ENCODE measurements at places on chromosomes 3 and 15.
A peak's percentile ranks its signal among the peaks of the same experiment; 100 is the strongest.

DNA sequence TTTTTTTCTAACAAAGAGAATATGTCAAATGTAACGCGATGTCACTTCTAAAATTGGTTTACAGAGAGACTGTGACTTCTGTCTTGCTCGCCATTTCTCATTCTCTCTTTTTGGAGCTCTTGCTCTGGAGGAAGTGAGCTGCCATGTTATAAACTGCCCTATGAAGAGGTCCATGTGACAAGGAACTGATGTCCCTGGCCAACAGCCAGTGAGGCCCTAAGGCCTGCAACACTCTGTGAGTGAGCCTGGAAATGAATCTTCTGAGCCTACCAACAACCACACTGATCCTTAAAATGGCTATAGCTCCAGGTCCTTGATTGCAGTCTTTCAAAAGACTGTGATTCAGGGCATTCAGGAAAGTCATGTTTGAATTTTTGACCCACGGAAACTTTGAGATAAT is 49.9 kb downstream of the NMD3 start:
- no peak overlapping the region for H3K4me3 ChIP-seq
- no peaks in the 10 kb centered on the region for H3K36me3 ChIP-seq
- H3K4me1 ChIP-seq: no peaks in the 10 kb centered on the region
- H3K27me3 ChIP-seq: no peaks in the 10 kb centered on the region

DNA sequence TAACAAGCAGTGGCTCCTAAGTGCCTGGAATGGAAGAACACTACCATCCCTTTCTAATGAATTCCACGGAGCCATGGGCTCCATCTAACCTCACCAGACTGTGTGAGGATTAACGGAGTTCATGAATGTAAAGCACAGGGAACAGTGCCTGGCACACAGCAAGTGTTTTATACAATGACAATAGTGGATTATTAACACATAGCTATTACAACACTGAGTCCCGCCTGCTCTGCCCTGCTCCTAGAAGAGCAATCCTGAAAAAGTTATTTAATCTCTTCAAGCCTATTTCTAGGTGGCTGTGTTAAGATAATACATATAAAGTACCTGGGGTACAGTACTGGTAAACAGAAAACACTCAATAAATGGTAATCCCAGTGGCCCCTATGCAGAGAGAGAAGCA is 51.4 kb downstream of the RYK start:
- H3K27ac ChIP-seq: no peak overlapping the region
- no peak overlapping the region for H3K4me3 ChIP-seq
- no peaks in the 10 kb centered on the region for H3K27me3 ChIP-seq
- H3K36me3 ChIP-seq: no peaks in the 10 kb centered on the region
- DNase-seq: no peak
- no peaks in the 10 kb centered on the region for H3K4me1 ChIP-seq

GRCh38 chr3:110583373-110583935 is 488.2 kb upstream of the NECTIN3 start:
- H3K36me3 ChIP-seq: no peaks in the 10 kb centered on the region
- no peak for DNase-seq
- H3K4me1 ChIP-seq: no peaks in the 10 kb centered on the region
- H3K27me3 ChIP-seq: no peaks in the 10 kb centered on the region
- H3K27ac ChIP-seq: no peak overlapping the region

DNA sequence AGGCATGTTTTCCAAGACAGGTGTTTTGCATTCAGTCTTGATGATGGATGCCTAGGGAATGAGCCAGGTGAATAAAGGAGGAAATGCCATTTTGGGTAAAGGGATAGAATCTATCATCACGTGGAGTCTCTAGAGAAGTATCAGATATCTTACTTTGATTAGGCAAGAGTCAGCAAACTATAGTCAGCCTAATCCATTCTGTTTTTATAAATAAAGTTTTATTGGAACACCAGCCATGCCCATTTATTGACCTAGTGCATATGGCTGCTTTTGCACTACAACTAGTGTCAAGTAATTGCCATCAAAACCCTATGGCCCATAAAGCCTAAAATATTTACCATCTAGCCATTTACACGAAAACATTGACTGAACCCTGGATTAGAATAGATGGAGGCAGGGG is 231.2 kb downstream of the SLC9A9 start:
- no peaks in the 10 kb centered on the region for H3K36me3 ChIP-seq
- no peaks in the 10 kb centered on the region for H3K4me1 ChIP-seq
- H3K27me3 ChIP-seq: no peaks in the 10 kb centered on the region
- no peak for DNase-seq
- no peak overlapping the region for H3K27ac ChIP-seq
- no peak overlapping the region for H3K4me3 ChIP-seq

- H3K27me3 ChIP-seq: no peaks in the 10 kb centered on the region
- H3K4me1 ChIP-seq: no peaks in the 10 kb centered on the region
- no peak overlapping the region for H3K27ac ChIP-seq
- no peak overlapping the region for H3K4me3 ChIP-seq
- DNase-seq: no peak
Measured at GRCh38 chr3:126433496-126434263, 39.0 kb downstream of the CFAP100 start.

GRCh38 chr15:80970018-80970657 is 19.5 kb downstream of the MESD start:
- no peaks in the 10 kb centered on the region for H3K36me3 ChIP-seq
- DNase-seq: peak; percentile 61
- H3K27me3 ChIP-seq: no peaks in the 10 kb centered on the region
- H3K4me1 ChIP-seq: no peaks in the 10 kb centered on the region
- no peak overlapping the region for H3K27ac ChIP-seq

DNA sequence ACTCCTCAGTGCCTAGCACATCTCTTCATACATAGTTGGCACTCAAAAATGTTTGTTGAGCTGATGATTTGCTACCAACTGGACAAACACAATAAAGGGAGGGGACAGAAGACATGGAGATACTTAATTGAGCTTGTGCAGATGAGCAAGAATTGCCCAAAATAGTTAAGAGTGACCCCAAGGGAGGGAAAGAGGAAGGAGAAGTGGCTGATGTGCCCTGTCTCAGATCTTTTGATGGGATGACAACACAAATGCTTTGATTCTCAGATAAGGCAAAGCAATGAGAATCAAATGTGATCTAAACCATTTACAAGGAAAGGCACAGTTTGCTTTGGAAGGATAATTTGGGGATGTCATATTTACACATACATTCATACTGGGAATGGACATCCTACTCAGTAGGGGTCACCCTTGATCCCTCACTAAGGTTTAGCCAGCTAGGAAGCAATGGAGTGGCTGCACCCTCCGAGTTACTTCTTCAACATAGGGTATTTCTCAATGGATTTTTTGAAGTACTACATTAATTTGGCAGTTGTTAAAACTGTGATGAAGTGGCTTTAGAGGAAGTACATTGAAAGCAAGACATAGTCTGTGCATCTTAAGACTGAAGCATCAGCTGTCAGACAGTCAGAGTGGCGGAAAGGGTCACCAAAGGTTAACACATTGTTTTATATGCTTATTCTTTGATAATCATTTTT is 21.9 kb upstream of the SSR3 start:
- no peaks in the 10 kb centered on the region for H3K36me3 ChIP-seq
- no peak overlapping the region for H3K27ac ChIP-seq
- no peak overlapping the region for H3K4me3 ChIP-seq
- no peaks in the 10 kb centered on the region for H3K27me3 ChIP-seq
- no peak for DNase-seq
- no peaks in the 10 kb centered on the region for H3K4me1 ChIP-seq

DNA sequence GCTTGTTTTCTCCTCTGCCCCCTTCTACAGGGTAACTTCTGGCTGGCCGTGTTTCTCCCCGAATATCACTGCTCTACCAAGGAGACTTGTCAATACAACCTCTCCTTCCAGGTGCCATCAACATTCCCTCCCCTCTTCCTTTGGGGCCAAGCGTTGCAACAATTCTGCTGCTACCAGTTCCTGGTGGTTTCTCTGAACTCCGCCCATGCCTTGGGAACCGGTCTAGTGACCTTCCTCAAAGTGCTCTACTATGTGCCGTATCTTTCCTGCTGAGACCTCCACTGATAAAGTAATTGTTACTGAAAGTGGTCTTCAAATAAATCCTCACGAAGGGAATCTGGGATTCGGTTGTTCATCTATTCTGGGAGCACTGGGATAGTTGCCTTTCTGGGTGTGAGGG is 26.2 kb downstream of the PCSK6 start:
- no peak overlapping the region for H3K27ac ChIP-seq
- H3K27me3 ChIP-seq: no peaks in the 10 kb centered on the region
- no peak overlapping the region for H3K4me3 ChIP-seq
- no peaks in the 10 kb centered on the region for H3K4me1 ChIP-seq

DNA sequence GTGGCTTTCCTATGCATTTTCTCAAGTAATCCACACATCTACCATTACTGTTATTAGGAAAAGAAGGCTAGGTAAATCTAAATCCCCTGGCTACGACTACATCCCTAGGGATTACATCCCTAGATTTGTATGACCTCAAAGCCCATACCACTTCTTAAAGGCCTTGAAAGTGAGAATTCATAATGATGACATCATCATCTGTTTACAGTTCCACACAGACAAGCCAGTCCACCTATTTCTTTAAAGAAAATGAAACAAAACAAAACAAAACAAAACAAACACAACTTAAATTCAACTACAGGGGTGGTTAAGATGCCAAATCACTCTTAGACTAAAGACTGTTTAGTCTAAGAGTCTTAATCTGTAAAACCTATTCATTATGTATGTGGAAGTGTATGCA is 5.7 kb downstream of the WDR72 start:
- H3K27me3 ChIP-seq: no peaks in the 10 kb centered on the region
- H3K4me3 ChIP-seq: no peak overlapping the region
- no peaks in the 10 kb centered on the region for H3K36me3 ChIP-seq
- H3K4me1 ChIP-seq: no peaks in the 10 kb centered on the region
- H3K27ac ChIP-seq: no peak overlapping the region

DNA sequence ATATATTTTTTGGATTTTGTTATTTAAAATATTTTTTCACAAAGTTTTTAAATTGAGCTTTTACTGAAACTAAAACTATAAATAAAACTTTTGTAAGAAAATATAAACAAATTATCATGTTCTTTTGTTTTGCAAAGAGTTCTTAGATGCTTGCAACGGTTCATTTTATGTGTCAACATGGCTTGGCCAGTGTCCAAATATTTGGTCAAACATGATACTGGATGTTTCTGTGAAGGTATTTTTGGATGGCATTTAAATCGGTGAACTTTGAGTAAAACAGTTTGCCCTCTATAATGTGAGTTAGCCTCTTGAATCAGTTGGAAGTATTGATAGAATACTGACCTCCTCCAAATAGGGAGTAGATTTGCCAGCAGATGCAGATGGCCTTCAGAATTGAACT is 612.6 kb upstream of the NECTIN3 start:
- H3K4me3 ChIP-seq: no peak overlapping the region
- no peak for DNase-seq
- H3K4me1 ChIP-seq: no peaks in the 10 kb centered on the region
- no peaks in the 10 kb centered on the region for H3K36me3 ChIP-seq
- H3K27ac ChIP-seq: no peak overlapping the region

- no peak overlapping the region for H3K27ac ChIP-seq
- H3K36me3 ChIP-seq: no peaks in the 10 kb centered on the region
- no peak overlapping the region for H3K4me3 ChIP-seq
- no peak for DNase-seq
- no peaks in the 10 kb centered on the region for H3K4me1 ChIP-seq
- no peaks in the 10 kb centered on the region for H3K27me3 ChIP-seq
Measured at GRCh38 chr3:154766765-154767503, 313.2 kb upstream of the MME start.

GRCh38 chr3:153617463-153617862 is 455.4 kb downstream of the RAP2B start:
- no peak overlapping the region for H3K27ac ChIP-seq
- H3K36me3 ChIP-seq: no peaks in the 10 kb centered on the region
- no peaks in the 10 kb centered on the region for H3K27me3 ChIP-seq
- no peaks in the 10 kb centered on the region for H3K4me1 ChIP-seq
- no peak for DNase-seq

DNA sequence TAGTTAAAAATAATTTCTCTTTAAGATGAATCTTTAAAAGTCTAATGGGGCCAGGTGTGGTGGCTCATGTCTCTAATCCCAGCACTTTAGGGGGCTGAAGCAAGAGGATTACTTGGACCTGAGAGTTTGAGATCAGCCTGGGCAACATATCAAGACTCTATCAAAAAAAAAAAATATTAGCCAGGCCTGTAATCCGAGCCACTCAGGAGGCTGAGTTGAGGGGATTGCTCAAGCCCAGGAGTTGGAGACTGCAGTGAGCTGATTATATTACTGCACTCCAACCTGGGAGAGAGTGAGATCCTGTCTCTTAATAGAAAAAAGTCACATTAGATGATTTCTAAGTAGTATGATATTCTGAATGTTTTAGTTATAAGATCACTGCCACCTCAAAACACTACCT is 322.0 kb upstream of the MANF start:
- H3K36me3 ChIP-seq: no peaks in the 10 kb centered on the region
- no peaks in the 10 kb centered on the region for H3K4me1 ChIP-seq

DNA sequence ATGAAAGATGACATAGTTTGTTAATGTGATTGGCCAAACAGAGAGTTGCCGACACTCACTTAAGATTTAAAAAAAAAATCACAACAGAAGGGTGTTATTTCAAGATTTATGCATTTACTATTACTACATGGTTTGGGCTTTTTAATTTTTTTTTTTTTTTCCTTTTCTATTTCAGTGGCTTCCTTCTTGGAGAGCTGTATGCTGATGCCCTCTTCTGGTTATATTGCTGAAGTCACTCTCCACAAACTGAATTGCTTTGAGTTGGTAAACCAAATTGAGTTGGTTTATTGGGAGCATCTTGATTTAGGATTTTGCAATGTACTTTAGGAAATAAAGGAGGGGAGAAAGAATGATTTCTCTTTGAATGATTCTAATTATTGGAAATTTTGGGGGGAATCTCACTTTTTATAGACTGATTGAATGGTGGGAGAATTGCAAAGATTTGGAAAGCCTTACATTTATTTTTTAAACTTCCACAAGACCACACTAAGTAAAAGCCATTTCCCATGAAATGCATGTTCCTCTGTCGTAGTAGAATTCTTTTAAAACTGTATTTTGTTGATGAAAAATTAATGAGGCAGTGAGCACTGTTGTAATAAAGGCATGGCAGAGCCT is 186.6 kb upstream of the FEZF2 start:
- H3K27ac ChIP-seq: no peak overlapping the region
- no peak overlapping the region for H3K4me3 ChIP-seq
- no peaks in the 10 kb centered on the region for H3K36me3 ChIP-seq

GRCh38 chr3:56342475-56342874 is 125.8 kb downstream of the ERC2 start:
- H3K27me3 ChIP-seq: no peaks in the 10 kb centered on the region
- H3K27ac ChIP-seq: no peak overlapping the region
- H3K36me3 ChIP-seq: no peaks in the 10 kb centered on the region
- no peak overlapping the region for H3K4me3 ChIP-seq
- no peak for DNase-seq
- no peaks in the 10 kb centered on the region for H3K4me1 ChIP-seq

DNA sequence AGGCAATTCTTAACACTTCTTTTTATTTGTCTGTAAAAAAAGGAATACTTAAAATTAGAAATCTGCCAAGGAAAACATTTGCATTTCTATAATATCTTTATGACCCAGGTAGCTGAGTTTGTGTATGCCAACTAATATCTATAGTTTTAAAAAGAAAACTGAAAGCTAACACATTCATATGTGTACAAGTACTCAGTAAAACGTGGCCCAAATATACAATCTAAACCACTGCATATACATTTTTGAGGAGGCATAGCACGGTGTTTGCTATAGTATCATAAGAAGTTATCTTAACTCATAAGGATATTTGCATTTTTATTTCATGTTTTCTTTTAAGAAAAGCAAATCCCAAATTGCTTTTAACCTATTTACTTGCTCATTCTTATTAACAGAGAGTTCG is 172.7 kb downstream of the ZBTB20 start:
- no peak overlapping the region for H3K4me3 ChIP-seq
- no peaks in the 10 kb centered on the region for H3K4me1 ChIP-seq
- DNase-seq: no peak
- no peak overlapping the region for H3K27ac ChIP-seq
- H3K36me3 ChIP-seq: no peaks in the 10 kb centered on the region
